Dermis blood vessel endothelial cell (primary cell): ENCODE measurements at places on chromosomes 2 and 18. TPM values are rescaled to one million over a fixed set of nuclear protein-coding genes. Genes with fewer than 3 reads are reported as not detected.

Gene TMEM169
- 0.37 and 0.85 TPM in 2 replicates for total RNA-seq

Gene UGT1A4
- total RNA-seq, result 0.09 TPM in 1 of 2 replicates, not detected in the other

Gene DSG4
- total RNA-seq, result not detected in 2 replicates

Gene ALLC
- not detected in 2 replicates for total RNA-seq

Gene MALL
- 39.3 and 52.5 TPM in 2 replicates for total RNA-seq

Gene CMPK2
- total RNA-seq, result 0.84 and 1.9 TPM in 2 replicates

Gene KIF5C
- total RNA-seq, result 0.14 and 0.34 TPM in 2 replicates

Gene TNS1
- 45.8 and 65.6 TPM in 2 replicates for total RNA-seq

Gene LRATD1
- 1.7 and 2.4 TPM in 2 replicates for total RNA-seq

Gene RPS27A
- 694 and 1,366 TPM in 2 replicates for total RNA-seq

Gene SERPINB10
- not detected in 2 replicates for total RNA-seq

Gene RNU2-63P
- not detected in 2 replicates for total RNA-seq

Gene SH3BP4
- total RNA-seq, result 35.4 and 42.3 TPM in 2 replicates

Gene CPLX4
- total RNA-seq, result not detected in 2 replicates

- DNase-seq, result no peak
These were observed 272.7 kb upstream of the FSHR start for GRCh38 chr2:49426996-49427395.

DNA sequence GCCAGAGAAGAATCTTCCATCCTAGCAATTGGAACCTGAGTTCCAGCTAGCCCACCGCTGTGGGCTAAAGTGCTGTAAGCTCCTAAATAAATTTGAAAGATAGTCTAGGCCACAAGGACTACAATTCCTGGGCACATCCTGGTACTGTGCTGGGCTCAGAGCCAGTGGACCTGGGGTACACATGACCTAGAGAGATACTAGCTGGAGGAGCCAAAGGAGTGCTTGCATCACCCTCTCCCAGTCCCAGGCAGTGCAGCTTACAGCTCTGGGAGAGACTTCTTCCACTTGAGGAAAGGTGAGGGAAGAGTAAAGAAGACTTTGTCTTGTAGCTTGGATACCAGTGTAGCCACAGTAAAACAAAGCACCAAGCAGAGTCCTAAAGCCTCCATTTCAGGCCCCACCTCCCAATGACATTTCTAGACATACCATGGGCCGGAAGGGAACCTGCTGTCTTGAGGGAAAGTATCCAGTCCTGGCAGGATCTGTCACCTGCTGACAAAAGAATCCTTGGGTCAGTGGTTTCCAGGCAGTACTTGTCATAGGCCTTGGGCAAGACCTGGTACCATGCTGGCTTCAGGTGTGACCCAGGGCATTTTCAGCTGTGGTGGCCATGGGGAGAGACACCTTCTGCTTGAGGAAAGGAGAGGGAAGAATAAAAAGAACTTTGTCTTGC, 89.5 kb downstream of the TMEM185B start:
- DNase-seq, result peak; percentile 5

- peak; percentile 39 for DNase-seq
These were observed 16.7 kb downstream of the SRSF7 start for GRCh38 chr2:38734299-38735058.

DNA sequence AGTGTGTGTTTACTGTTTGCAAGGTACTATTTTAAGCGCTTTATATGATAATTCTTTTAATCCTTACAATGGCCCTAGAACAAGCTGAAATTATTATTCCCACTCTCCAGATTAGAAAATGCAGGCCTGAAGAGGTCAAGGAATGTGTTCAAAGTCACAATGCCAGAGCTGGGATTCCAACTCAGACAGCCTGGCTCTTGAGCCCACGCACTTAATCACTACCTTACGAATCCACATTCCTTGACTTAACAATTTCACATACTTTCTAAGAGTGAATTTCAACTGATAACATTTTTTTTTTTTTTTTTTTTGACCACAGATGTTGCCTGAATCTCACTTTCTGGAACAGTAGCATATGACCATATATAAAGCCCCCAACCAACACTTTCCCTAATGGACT, 400.3 kb downstream of the NCKAP5 start:
- DNase-seq, result no peak

DNA sequence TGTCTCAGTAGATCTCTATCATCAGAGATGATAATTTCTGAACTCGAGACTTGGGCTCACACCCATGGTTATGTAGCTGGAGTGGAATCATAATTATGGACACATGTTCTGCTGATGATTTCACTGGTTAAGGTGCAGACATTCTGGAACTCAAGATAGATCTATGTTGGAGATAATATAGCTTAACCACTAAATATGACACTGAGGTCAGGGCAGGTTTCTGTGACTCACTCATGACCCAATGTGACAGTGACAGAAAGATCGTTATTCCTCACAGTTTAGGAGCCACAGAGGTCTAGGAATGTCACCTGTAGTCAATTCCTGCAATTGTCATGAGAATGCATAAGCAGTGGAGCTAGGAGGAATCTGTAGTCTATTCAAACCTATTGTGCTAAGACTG, 828.6 kb downstream of the TRIB2 start:
- DNase-seq, result no peak

DNA sequence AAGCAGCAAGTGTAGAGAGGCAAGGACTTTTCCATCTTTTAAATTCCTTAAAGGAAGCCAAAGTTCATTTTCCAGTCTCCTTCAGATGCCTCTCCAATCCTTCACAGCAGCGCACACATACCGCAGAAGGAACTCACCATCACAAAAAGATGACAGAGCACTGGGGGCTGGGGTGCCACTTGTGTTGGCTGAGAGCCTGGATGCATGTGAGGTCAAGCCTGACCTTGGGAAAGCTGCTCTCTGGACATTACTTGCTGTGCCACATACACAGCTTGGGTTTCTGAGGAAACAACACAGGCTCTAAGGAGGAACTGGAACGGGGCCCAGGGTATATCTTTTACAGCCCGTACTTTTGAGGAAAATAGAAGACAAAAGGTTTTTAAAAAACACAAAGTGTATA, 364.3 kb upstream of the MEX3C start:
- DNase-seq, result no peak

GRCh38 chr2:206245265-206245672, 29.2 kb upstream of the ZDBF2 start:
- no peak for DNase-seq

- DNase-seq, result no peak
These were observed 219.6 kb downstream of the PDE1A start for GRCh38 chr2:182207049-182207746.

DNA sequence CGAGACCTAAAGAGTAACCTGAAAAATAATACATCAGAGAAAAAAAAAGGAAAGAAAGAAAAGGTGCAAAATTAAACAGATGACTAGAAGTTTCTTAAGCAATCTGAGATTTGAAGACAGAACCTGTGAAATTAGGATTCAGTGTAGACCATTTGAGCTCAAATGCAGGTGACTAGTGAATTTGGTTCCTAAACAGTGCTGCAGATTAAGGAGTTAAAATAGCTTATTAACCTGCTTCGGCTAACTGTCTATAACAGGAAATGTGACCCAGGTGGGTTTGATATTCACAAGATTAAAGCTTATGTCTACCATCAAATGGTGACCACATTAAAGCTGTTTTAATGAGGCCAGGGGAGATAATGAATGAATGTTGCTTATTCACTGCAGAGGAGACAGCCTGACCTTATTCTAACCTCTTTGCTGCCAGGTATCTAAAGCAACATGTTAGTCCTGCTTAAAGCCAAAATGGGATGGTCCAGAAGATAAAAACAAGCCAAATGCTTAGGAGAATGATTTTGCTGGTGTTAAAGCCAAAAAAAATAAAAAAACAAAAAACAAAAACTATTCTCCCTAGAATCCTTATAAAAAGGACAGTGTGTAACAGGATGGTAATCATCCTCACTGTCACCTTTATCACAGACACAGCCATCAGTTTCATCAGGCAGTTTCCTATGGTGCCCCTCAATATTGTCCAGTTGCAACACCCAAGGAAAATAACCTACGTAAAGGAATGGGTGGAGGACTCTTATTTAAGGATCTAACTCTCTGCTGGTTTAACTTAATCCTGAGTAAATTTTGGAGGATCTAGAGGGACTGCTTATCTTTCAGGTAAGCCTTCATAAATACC, 769.0 kb upstream of the ZEB2 start:
- no peak for DNase-seq

GRCh38 chr2:37664231-37664643, 7.2 kb downstream of the CDC42EP3 start:
- no peak for DNase-seq

- no peak for DNase-seq
These were observed 60.3 kb downstream of the RTP5 start for GRCh38 chr2:241929551-241930490.

DNA sequence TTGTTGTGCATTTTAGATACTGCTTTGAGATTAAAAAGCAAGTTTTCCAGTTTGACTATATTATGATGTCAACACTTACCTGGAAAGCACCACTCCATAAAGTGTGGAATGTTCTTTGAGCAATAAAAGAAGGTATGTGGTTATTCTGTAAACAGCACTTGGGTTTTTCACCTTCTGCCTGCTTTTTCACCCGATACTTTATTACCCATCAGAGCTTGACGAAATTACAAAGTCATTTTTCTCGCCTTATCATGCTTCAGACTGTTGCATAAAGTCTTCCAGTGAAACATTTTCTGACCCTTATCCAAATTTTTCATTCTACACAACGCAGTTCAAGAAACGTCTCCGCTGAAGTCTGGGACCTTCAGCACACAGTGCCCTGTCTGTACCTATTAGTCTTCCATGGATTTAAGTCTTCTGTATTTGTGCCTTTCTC, 25.2 kb downstream of the CAB39 start:
- DNase-seq, result no peak

- no peak for DNase-seq
These were observed 216.0 kb downstream of the UBE2E3 start for GRCh38 chr2:181196401-181196800.

DNA sequence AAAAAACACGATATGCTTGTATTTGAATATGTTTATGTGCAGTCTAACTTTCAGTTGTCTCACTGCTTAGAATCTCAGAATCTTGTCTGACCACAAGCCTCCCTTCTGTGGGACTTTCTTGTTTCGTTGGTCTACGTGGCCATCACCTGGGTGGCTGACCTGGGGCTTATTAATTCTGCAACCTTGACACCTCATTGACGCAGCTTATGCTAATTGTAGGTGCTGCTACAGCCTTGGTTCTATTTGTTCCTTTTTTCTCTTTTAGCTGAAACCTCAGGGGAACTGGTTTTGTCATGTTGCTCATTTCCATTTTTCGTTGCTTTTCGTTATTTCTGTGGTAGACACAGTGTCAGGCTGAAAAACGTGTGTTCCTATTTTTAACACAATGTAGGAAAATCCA, 273.7 kb downstream of the SLC4A3 start:
- DNase-seq, result no peak

DNA sequence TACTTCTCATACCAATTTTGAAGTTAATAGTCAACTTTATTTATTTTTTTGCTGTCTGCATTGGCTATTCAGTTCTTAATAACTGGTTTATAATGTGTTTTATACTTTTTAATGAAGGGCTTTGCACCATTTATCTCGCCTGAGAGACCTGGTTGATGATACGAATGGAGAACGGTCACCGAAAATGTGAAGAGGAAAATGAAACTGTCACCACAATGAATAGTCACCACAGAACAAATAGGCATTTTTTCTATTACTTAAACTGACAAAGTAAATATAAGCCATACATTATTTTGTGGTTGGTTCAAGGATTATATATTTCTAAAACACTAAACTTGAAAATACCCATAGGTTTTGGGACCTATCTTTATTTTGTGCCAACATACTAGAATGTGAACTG, 20.4 kb downstream of the C18orf54 start:
- no peak for DNase-seq

- peak; percentile 43 for DNase-seq
These were observed at the start of gene ANKRD29 for GRCh38 chr18:23662309-23663263. Gene ANKRD29, minus strand, starts transcription at chr18:23662911. Its CDS starts 181 bp downstream, at chr18:23662730.

GRCh38 chr2:206981086-206981674, 41.9 kb downstream of the CPO start:
- no peak for DNase-seq

- DNase-seq, result no peak
These were observed 91.4 kb upstream of the LGALSL start for GRCh38 chr2:64362562-64363026.

DNA sequence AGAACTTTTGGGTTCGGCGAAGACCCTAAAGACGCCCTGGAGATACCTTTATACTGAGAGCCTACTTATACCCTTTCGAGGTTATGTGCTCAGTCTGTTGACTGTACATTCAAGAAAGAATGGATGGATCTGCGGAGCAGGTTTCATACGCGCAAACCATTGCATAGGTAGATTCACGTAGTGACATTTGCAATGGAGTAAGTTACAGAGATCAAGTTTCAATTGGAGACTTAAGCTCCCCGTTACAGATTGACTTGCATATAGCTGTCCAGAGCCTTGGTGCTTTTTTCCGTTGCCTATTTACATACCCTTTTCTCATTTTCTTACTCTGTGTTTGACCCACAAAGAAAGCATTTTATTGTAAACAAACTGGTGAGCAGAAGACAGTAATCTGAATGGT, 923 bp downstream of the PSMD1 start:
- peak; percentile 33 for DNase-seq

- no peak for DNase-seq
These were observed 52.2 kb downstream of the NXPH2 start for GRCh38 chr2:138727956-138728355.

- no peak for DNase-seq
These were observed 32.8 kb upstream of the SIGLEC15 start for GRCh38 chr18:45792506-45793263.

DNA sequence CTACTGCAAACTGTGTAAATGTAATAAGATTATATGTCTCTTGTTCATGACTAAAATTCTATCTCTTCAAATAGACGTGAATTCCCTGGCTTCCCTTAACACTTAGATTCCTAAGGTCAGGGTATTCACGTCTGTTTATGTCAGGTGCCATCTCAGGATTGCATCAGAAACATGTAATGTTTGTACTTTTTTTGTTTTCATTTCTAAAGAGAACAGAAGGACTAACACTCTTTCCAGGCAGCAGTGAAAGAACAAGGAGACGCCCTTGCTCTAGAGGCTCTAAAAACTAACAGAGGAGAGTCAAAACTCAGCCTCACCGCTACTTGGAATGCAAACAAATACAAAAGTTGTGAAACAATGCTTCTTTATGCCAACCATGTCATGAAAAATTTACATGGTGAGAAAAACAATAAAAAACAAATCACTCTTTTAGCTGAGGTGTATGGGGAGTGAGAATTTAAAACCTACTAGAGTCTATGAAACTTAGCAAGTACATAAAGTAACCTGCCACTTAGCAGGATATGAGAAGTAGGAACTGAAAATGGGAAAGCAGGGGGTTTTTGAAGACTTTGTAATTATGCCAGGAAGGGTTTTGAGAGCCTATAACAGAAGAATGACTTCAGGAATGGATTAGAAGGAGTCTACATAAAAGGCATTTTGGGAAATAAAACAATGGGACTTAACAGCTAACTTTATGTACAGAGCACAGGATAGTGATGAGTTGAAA, 522.7 kb downstream of the THSD7B start:
- DNase-seq, result no peak

- peak; percentile 50 for DNase-seq
These were observed 300.4 kb downstream of the ZNF407 start for GRCh38 chr18:74897971-74898657.

GRCh38 chr18:78622907-78623541, 356.6 kb upstream of the SALL3 start:
- DNase-seq, result no peak
